ENCODE measurements at places on chromosomes 6 and 20.
A peak's percentile ranks its signal among the peaks of the same experiment; 100 is the strongest.

DNA sequence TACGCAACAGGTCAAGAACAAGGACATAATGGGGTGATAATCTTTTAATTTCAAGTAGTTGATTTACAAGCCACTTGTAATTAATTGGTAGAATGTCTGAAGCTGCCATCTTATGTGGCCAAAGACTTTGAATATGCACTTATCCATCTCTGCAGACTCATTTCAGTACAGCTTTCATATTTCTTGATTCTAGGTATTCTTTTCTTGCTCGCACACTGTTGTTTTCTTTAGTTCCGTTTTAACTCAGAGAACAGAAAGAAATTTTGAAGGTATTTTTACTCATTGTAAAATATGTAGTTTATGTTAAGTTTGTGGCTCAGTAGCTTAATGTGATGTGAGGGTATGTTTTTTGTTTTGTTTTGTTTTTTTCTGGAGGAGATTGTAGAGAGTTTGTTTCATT is 73.9 kb downstream of the UBR2 start:
- no peak for DNase-seq
- peaks cover 75% of the 10 kb centered on the region for H3K36me3 ChIP-seq
- H3K27me3 ChIP-seq, result no peaks in the 10 kb centered on the region
- H3K27ac ChIP-seq, result peak overlapping the region; percentile 59

GRCh38 chr20:57076951-57077350 is 189.5 kb downstream of the BMP7 start:
- no peaks in the 10 kb centered on the region for H3K36me3 ChIP-seq
- peaks cover 24% of the 10 kb centered on the region for H3K27me3 ChIP-seq
- DNase-seq, result no peak
- no peak overlapping the region for H3K27ac ChIP-seq
- H3K4me3 ChIP-seq, result no peak overlapping the region

- peaks cover 9% of the 10 kb centered on the region for H3K36me3 ChIP-seq
- no peak overlapping the region for H3K27ac ChIP-seq
- no peaks in the 10 kb centered on the region for H3K27me3 ChIP-seq
- H3K4me1 ChIP-seq, result peaks cover 16% of the 10 kb centered on the region
These were observed 427.4 kb downstream of the UTRN start for GRCh38 chr6:144712541-144712940.

DNA sequence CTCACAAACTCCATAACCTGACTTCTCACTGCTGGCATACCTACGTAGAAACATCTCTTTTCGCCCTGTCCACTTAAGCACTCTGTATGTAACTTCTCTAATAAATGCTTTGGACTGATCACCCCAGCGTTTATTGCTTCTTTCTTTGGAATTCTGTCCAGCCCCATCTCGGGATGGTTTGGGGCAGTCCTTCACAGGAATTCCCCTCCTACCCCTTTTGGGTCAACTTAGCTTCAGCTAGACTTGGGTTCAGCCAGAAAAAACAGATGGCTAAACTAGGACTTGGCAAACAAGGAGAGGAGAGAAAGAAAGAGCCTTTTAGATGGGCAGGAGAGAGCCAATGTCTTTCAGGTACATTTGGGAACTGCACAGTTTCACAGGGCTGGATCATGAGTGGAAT is 3.9 kb upstream of the LTV1 start:
- peaks cover 14% of the 10 kb centered on the region for H3K36me3 ChIP-seq
- no peak overlapping the region for H3K27ac ChIP-seq
- H3K4me3 ChIP-seq, result no peak overlapping the region
- H3K27me3 ChIP-seq, result no peaks in the 10 kb centered on the region

GRCh38 chr20:19571996-19572395 is 186.1 kb upstream of the RIN2 start:
- no peaks in the 10 kb centered on the region for H3K4me1 ChIP-seq
- no peak for DNase-seq
- H3K4me3 ChIP-seq, result no peak overlapping the region
- H3K36me3 ChIP-seq, result no peaks in the 10 kb centered on the region
- no peak overlapping the region for H3K27ac ChIP-seq

GRCh38 chr6:163405412-163406309 is 8.9 kb upstream of the QKI start:
- peak overlapping the region; percentile 82 for H3K27ac ChIP-seq
- no peaks in the 10 kb centered on the region for H3K27me3 ChIP-seq
- peak overlapping the region; percentile 74 for H3K4me3 ChIP-seq
- no peaks in the 10 kb centered on the region for H3K36me3 ChIP-seq
- peak; percentile 41 for DNase-seq

GRCh38 chr20:44683263-44684046 is 31.7 kb upstream of the CCN5 start:
- H3K4me1 ChIP-seq, result peaks cover 8% of the 10 kb centered on the region
- DNase-seq, result peak; percentile 66
- H3K27ac ChIP-seq, result no peak overlapping the region
- H3K4me3 ChIP-seq, result no peak overlapping the region

GRCh38 chr6:17705428-17705777 is 1.3 kb downstream of the NUP153 start:
- H3K4me1 ChIP-seq, result peaks cover 43% of the 10 kb centered on the region
- H3K4me3 ChIP-seq, result peak overlapping the region; percentile 89

DNA sequence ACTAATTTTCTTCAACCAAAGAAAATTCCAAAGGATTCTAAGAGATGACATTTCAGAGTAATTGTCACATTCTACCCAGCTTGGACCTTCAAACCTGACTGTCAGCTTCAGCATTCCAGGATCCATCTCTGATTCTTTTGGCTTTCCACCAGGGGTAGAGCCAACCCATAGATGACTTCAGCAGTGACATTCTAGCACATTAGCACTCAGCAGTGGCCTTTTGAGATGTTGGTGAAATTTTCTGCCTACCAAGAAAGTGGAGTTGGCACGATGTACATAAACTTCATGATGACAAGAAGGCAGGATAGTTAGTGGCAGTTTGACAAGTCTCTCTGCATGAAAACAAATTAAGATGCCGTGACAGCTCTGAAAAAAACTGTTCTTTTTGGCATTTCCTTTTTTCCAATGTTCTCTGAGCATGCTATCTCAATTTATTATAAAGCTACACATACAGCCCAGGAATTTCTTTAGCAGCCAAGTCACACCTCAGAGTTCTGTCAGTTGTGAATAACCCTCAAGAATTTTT is 466.5 kb upstream of the RNF217 start:
- DNase-seq, result no peak
- H3K27ac ChIP-seq, result no peak overlapping the region
- H3K4me3 ChIP-seq, result no peak overlapping the region
- H3K36me3 ChIP-seq, result no peaks in the 10 kb centered on the region

- no peaks in the 10 kb centered on the region for H3K4me1 ChIP-seq
- H3K36me3 ChIP-seq, result no peaks in the 10 kb centered on the region
- H3K4me3 ChIP-seq, result no peak overlapping the region
- peaks cover 33% of the 10 kb centered on the region for H3K27me3 ChIP-seq
- H3K27ac ChIP-seq, result no peak overlapping the region
- DNase-seq, result no peak
These were observed 20.2 kb downstream of the HLA-DPA1 start for GRCh38 chr6:33053230-33053629.

GRCh38 chr20:60138256-60139220 is 180.3 kb downstream of the CDH26 start:
- H3K36me3 ChIP-seq, result no peaks in the 10 kb centered on the region
- peak overlapping the region; percentile 63 for H3K27ac ChIP-seq

Measured in activated T-cell treated with anti-CD3 and anti-CD28 coated beads, Interleukin-2, amount 50 U/mL, for 24 hours (primary cell).